ENCODE measurements at places on chromosomes 11 and 22.

- DNase-seq, result no peak
Measured at GRCh38 chr22:41305646-41306045, 4.3 kb downstream of the ZC3H7B start.

DNA sequence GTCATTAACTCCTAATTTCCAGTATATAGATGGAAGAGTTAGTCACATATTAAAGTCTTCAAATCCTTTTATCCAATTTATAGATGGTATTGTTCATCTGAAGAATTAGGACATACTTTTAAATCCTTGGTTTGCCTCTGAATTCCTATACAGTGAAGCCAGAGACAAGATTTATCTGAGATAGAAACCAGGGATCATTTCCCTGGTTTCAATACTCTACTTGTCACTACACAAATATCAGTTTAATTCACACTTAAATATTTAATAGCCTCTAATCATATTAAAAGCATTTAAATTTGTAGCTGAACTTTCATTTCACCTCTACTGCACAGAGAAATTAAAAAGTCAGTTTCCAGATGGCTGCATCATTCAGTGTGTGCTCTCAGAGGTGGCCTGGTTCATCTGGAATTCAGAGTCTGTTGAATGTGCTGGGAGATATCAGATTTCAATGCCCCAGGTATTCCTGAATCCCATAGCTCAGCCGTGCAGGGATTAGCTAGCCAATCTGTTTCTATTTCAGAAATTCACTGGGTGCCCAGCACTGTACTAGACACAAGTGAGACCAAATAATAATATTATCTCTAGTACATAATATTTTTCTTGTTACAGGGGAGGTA is 344.3 kb downstream of the AASDHPPT start:
- no peak for DNase-seq

DNA sequence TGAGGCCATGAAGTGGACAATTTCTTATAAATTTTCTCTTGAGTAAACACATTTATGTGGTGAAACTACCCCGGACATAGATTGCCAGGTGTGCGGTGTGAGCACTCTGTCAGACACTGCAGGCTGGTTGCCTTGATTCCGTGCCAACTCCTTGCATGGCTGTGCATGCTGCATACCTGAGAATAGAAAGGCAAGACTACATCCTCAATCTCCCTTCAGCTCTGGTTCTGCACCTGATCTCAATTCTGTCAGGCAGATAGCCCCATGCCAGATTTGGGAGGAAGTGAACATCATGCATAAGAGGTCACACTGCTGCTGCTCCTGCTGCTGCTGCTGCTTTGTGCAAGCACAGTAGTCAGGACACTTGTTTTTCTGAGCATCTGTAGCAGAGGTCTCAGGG is 42.5 kb upstream of the DEUP1 start:
- no peak for DNase-seq

GRCh38 chr11:69483691-69484426 is 2.4 kb downstream of the LINC01488 start:
- no peak for DNase-seq

- DNase-seq, result no peak
Measured at GRCh38 chr11:27427183-27427980, 45.2 kb downstream of the LGR4 start.
